RPMI8226 (cell line): ENCODE measurements at places on chromosomes 11 and 22.

DNA sequence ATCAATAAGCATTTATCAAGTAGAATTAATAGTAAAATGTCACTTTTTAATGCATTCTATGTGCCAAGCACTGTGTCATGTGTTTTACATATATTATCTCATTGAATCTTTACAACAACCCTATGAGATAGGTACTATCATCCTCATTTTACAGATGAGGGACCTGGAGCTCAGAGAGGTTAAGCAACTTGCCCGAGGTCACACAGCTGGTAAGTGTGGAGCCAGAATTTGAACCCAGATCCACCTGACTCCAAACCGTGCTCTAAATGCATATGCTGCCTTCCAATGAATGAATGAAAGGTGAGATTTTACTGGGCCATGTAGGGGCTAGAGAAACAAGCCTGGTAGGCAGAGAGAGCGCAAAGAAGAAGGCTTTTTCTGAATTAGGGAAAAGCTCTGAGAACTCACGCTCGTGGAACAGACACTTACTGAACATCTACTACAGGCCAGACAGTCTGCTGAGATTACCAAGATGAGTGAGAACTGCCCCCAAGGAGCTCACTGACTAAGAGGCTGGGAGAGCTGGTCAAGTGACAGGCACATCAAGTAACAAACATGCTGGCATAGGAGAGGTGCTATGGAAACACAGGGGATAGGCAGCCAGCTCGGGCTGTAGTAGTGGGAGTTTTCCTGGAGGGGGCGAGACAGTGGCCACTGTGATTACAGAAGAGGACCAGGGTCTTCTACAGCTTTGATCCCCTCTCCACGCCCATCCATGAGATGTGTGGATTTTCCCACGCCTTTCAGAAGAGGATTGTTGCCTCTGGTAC lies 4.4 kb downstream of the ABCG4 start:
- DNase-seq: no peak

DNA sequence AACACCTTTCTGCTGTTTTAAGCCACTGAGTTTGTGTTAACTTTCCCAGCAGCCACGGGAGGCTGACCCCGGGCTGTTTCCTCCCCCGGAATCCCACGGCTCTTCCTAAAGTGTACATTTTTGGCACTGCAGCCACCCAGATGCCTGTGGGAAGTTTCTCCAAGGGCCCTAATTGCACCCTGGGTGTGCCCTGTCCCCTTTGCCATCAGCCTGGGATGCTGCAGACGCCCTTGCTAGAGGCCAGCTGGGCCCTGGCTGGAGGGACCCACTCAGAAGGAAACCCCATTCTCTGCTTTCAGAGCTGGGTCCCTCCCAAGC lies 883.3 kb downstream of the BRD1 start:
- no peak for DNase-seq

DNA sequence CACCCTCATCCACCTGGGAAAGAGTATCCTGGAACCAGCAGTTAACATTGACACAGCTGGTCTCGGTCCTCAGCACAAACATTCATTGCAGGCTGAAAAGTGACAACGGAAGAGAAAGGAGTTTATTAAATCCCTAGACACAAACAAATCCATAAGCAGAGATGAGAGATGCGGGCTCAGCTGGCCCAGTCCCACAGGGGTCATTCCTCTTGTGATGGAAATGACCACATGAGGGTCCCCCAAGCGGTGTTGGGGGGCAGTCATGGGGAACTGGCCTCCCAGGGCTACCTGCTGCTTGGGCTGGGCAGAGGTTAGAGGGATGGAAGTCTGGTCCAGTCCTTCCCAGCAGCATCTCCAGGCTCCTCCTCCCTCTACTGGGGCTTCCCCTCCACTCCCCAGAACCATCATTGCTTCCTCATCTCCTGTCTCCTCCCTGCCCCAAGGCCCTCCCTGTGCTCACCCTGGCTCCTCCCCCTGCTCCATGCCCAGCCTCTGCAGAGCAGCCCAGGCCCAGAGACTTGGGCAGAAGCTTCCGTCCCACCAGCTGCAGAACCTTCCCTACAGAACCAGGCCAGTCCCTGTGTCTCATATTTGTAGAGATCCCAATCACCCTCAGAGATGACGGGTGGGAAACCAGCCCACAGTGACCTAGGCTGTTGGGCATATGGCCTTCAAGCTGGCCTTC lies 5.4 kb upstream of the IGLL5 start:
- no peak for DNase-seq

DNA sequence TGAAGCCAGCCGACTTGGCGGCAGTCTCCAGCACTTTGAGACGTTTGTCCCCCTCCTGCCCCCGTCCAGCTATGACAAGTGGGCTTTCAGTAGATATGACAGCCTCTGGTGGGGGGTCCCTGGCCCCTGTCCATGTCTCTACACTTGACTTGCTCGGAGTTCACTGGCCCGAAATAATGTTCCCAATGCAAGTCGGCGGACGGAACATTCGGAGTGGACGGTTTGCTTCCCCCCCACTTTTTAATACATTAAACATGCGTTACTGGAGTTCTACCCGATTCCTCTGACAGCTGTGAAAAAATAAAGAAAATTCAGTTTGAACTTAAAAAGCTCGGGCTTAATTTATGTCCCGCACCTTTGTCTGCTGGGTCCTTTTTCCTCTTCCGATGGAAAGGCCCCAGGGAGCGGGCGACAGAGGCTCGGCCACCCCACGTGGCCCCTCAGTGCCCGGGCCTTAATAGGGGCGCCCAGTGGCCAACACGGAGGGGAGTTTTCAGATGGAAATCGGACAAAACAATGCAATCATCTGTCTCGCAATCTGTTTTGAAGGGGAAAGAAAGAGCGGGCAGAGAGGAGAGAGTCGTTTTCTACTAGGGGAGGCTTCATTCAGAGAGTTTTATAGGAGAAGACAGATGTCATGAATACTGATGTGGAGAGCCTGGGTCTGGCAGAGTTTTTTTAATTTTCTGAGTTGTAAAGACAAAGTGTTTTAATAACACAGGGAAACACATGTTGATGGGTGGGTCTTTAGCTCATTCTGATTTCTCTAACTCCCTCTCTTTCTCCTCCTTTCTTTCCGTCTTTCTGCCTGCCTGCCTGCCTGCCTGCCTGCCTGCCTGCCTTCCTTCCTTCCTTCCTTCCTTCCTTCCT lies 50.2 kb downstream of the SMIM38 start:
- no peak for DNase-seq

- no peak for DNase-seq
Observed at GRCh38 chr11:44945666-44946065, 5.0 kb downstream of the TP53I11 start.

- no peak for DNase-seq
Observed at GRCh38 chr11:131135611-131136010, 219.3 kb upstream of the SNX19 start.

DNA sequence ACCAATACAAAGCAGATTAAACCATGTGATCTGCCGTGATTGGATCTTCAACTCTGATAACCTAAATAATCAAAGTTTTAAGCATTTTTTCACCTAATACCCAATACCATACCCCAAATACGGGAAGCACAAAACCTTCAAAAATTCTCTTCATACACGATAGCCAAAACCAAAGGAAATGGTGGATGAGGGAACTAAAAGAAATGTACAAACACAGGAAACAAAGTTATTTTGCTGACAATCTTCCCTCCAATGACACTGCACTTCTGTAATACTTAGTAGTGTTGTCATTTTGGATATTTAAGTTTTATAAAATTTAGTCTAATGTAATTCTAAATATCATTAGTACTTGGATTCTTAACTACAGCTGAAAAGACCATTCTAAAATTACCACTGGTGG lies 27.0 kb downstream of the CSTF3 start:
- no peak for DNase-seq

GRCh38 chr11:117519170-117519569 lies 191.5 kb downstream of the CEP164 start:
- DNase-seq: no peak

DNA sequence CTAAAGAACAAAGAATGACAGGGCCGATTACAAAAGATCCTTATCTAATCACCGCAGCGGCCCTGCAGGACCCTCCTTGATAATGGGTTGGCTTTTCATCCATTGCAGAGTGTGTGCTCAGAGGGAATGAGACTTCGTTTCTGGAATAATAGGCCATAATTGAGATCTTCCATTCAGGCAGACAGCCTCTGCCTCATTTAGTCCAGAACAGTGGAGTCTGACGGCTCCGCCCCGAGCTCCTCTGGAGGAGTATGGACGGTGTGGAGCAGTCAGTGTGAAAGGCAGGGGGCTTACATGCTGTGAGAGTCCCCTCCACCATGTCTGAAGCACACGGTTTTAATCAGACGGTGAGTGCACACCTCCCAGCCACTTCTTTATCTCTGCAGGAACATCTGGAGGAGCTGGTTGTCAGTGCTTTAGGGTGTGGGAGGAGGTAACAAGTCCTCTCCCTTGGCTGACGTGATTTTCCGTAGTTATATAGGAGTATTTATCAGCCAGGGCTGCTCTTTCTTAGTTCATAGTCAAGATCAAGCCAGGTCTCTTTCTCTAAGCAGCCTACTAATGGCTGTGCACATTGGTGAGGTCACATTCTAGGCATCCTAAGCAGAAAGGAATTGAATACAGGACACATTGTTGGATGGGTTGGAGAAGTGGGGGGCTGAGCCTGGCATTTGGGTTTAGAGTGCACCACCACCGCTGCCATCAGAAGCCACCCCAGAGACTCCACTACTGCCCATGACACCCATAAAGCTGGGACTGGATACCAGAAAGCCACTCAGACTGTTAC lies 1477.9 kb downstream of the TBC1D22A start:
- DNase-seq: no peak

- no peak for DNase-seq
Observed at GRCh38 chr22:37654563-37655251, 3.8 kb upstream of the PDXP start.

GRCh38 chr11:57777969-57778317 lies 16.3 kb downstream of the CTNND1 start:
- no peak for DNase-seq

DNA sequence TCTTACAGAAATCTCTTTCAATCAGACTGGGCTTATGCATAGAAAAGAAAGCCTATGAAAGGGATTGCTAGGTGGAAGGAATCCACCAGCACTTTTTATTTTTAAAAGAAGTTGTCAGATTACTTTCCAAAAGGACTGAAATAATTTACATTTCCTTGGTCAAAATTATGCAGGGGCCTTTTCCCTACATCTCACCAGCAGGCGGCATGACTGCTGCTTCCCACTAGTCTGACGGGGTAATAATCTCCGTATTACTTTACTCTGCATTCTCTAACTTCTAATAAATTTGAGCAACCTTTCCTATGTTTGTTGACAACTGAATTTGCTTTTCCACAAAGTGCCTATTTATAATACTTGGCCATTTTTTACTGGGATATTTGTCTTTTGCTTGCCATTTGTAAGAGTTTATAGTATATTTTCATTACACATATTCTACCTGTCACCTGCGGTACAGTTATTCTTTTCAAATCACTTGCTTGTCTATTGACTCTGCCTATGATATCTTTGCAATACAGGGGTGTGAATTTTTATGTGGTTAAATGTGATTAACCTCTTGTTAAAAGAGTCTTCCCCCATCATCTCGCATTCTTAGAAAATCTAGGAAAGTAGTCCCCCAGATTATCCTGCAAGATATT lies 51.9 kb upstream of the USP47 start:
- DNase-seq: peak; percentile 20
